ENCODE measurements at places on chromosomes 6 and 20.

DNA sequence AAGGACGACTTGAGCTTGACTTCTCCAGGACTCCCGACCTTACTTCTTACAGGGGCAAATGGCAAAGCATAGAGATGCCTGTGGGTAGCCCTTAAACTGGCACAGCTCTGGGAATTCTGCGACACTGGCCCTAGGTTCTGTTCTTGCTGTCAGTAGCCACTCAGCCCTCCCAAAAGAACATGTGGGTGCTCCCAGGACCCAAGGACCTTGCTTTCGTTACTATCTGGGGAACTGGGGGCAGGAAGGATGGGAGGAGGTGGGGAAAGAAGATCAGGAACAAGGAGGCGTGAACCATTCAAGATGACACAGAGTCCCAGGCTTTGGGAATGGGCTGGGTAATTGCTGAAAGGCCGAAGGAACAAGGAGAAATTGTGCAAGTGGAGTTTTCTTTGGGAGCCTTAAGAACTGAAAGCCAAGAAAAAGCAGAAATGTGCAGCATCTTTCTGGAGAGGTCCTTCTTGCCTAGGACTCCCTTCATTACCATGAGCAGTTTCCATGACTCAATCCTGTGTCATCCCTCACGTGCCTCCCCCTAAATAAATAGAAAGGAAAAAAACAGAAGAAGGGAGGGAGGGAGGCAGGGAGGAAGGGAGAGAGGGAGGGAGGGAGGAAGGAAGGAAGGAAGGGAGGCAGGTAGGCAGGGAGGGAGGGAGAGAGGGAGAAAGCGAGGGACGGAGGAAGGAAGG lies 284.6 kb upstream of the FOXQ1 start:
- no peak overlapping the region for H3K27ac ChIP-seq
- H3K36me3 ChIP-seq: no peaks in the 10 kb centered on the region
- no peak overlapping the region for H3K4me3 ChIP-seq
- no peak for DNase-seq

DNA sequence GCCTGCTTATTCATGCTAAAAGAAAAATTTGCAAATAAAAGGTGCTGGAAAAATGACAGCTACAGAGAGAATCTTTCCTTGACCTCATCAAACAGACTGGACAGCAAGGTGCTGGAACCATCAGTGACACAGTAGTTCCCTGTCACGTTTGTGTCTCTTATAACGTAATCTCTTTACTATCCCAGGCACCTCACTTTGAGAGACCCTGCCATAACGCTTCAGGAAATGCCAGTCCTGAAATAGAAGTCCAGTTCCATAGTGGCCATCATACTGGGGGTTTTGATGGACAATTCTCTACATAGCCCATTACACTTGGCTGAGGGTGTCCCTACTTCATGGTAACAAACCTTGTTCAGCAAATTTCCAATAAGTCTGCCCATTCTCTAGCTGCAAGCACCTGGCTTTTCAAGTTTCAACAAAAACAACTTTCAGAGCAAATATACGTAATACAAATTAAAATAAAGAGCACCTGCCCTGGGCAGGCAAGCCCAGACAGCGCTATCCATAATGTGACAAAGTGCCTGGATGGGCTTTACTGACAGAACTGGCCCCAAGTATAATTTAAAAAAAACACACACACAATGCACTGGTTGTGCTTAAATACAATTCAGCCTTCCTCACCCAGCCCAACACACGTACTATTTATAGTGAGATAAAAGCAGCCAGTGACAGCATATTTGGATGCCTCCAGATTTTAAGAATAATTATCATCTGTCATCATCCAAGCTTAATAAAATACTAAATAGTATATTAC lies 38.7 kb downstream of the CNKSR3 start:
- no peak overlapping the region for H3K4me3 ChIP-seq
- H3K36me3 ChIP-seq: no peaks in the 10 kb centered on the region
- no peaks in the 10 kb centered on the region for H3K4me1 ChIP-seq

- H3K4me1 ChIP-seq: no peaks in the 10 kb centered on the region
- H3K27ac ChIP-seq: no peak overlapping the region
- no peak overlapping the region for H3K4me3 ChIP-seq
These were observed 101.5 kb upstream of the ISM1 start for GRCh38 chr20:13119583-13119982.

GRCh38 chr6:109059153-109059552 lies 35.5 kb downstream of the SESN1 start:
- H3K36me3 ChIP-seq: no peaks in the 10 kb centered on the region
- no peak overlapping the region for H3K4me3 ChIP-seq
- peaks cover 23% of the 10 kb centered on the region for H3K4me1 ChIP-seq

DNA sequence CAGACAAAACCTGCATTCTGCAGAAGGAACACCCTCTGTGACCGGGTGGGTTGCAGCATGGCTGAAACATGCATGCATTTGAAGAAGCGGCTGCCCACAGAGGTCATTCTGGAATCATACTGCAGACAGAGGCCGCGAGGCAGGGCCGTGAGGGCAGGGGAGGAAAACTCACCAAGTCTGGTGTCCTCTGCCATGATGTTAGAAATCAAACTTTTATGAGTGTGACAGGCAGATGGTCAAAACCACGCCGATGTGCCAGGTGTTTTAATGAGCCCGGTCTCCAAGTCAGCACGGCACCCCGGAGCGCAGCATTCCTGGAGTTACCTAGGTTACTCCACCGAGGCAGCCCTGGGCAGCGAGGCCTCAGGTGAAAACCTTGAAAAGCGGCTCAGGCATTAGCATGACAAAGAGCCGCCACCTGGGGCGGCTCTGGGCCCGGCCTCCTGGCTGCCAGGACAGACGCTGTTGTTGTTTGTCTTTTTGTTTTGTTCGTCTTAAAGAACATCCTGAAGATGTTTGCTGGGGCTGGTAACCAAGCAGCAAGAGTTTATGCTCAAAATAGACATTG lies 255.6 kb downstream of the ERMARD start:
- peaks cover 3% of the 10 kb centered on the region for H3K27me3 ChIP-seq
- no peak overlapping the region for H3K27ac ChIP-seq
- H3K4me1 ChIP-seq: no peaks in the 10 kb centered on the region
- no peak overlapping the region for H3K4me3 ChIP-seq
- no peaks in the 10 kb centered on the region for H3K36me3 ChIP-seq
- no peak for DNase-seq

- H3K27me3 ChIP-seq: no peaks in the 10 kb centered on the region
- peak overlapping the region; percentile 96 for H3K27ac ChIP-seq
- H3K4me3 ChIP-seq: peak overlapping the region; percentile 61
- DNase-seq: no peak
- peaks cover 45% of the 10 kb centered on the region for H3K4me1 ChIP-seq
These were observed 38.2 kb downstream of the NOX3 start for GRCh38 chr6:155417454-155417853.

DNA sequence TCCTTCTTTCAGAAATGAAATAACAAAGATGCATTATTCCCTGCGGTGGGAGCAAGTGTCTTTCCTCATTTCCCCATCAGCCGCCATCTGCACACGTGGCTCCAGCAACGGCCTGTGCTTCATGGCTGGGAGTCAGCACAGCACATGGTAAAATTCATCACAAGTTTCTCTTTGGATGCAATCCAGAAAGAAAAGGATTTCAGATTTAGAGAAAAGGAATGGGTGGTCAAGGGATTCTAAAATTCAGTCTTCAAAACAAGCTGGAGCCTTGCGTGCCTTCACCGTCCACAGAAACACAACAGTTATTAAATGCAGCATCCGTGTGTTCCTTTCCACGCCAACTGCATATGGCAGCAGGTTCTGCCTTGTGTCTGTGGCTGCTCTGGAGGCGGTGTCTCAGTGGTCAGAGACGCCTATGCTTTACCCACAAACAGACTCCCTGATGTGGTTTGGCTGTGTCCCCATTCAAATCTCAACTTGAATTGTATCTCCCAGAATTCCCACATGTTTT lies 107.6 kb downstream of the THBS2 start:
- DNase-seq: no peak
- H3K36me3 ChIP-seq: no peaks in the 10 kb centered on the region
- H3K4me1 ChIP-seq: no peaks in the 10 kb centered on the region

DNA sequence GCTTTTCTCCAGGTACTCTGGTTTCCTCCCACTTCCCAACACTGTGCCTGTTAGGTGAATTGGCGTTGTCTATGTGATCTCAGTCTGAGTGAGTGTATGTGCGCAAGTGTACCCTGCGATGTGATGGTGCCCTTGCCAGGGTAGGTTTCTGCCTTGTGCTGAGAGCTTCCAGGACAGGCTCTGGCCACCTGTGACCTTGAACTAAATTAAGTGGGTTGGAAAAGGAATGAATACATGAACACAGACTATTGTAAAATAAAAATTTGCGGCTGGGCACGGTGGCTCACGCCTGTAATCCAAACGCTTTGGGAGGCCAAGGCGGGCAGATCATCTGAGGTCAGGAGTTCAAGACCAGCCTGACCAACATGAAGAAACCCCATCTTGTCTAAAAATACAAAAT lies 678.0 kb downstream of the DHX35 start:
- H3K4me3 ChIP-seq: no peak overlapping the region
- no peak for DNase-seq
- H3K27ac ChIP-seq: no peak overlapping the region
- no peaks in the 10 kb centered on the region for H3K27me3 ChIP-seq
- no peaks in the 10 kb centered on the region for H3K36me3 ChIP-seq
- no peaks in the 10 kb centered on the region for H3K4me1 ChIP-seq

GRCh38 chr6:106184629-106185028 lies 98.5 kb downstream of the PRDM1 start:
- H3K36me3 ChIP-seq: peaks cover 37% of the 10 kb centered on the region
- H3K27ac ChIP-seq: peak overlapping the region; percentile 44
- no peaks in the 10 kb centered on the region for H3K27me3 ChIP-seq
- no peak for DNase-seq
- H3K4me1 ChIP-seq: peaks cover 70% of the 10 kb centered on the region
- no peak overlapping the region for H3K4me3 ChIP-seq
